ENCODE measurements at places on chromosomes 13 and 19.

- DNase-seq = no peak
These were observed 23.2 kb downstream of the HSPH1 start for GRCh38 chr13:31138515-31138914.

GRCh38 chr13:111470933-111471332, 150.5 kb downstream of the TEX29 start:
- DNase-seq = no peak

GRCh38 chr19:18475762-18476331, 37.9 kb upstream of the ISYNA1 start:
- no peak for DNase-seq

DNA sequence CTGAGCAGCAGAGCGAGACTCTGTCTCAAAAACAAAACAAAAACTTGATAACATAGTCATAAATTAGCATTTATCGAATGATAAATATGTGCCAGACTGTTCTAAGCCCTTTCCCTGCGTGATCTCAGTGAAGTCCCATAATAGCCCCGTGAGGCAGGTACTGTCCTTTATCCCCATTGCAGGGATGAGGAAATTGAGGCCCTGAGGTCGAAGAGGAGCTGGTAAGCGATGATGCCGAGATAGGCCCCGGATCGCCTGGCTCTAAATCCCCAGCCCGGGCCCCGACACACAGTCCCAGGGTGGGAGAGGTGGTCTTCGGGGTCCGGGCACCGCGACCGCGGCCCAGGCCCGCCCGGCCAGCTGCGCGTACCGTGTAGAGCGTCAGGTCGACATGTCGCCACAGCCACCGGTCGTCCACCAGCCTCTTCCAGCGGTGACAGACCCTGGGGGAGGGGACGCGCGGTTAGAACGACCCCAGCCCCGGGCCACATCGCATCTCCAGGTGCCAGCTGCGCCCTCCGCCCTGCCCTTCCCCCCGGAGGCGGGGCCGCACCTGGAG, 625 bp downstream of the FBXL12 start:
- no peak for DNase-seq

- DNase-seq = no peak
These were observed 7.8 kb downstream of the SMARCA4 start for GRCh38 chr19:10968527-10969135.

DNA sequence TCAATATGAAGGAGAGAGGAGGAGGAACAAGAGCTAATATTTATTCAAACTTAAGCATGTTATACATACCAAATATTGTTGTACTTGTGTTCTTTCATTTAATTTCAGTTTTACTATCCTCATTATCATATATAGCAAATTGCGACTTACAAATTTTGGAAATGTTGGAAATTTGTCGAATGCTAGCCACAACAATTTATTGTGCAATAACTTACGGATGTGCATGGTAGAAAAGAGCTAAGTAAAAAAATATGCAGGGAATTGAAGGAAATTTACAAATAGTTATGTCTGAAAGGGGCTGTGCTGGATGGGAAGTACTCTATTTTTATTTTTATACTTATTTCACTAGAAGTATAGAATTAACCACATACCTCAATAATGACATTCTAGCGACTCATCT, 376.3 kb downstream of the PCDH20 start:
- no peak for DNase-seq

- DNase-seq = no peak
These were observed 194.1 kb downstream of the TDRD3 start for GRCh38 chr13:60590800-60591747.

- no peak for DNase-seq
These were observed 54.0 kb upstream of the IRS2 start for GRCh38 chr13:109840201-109840892.

DNA sequence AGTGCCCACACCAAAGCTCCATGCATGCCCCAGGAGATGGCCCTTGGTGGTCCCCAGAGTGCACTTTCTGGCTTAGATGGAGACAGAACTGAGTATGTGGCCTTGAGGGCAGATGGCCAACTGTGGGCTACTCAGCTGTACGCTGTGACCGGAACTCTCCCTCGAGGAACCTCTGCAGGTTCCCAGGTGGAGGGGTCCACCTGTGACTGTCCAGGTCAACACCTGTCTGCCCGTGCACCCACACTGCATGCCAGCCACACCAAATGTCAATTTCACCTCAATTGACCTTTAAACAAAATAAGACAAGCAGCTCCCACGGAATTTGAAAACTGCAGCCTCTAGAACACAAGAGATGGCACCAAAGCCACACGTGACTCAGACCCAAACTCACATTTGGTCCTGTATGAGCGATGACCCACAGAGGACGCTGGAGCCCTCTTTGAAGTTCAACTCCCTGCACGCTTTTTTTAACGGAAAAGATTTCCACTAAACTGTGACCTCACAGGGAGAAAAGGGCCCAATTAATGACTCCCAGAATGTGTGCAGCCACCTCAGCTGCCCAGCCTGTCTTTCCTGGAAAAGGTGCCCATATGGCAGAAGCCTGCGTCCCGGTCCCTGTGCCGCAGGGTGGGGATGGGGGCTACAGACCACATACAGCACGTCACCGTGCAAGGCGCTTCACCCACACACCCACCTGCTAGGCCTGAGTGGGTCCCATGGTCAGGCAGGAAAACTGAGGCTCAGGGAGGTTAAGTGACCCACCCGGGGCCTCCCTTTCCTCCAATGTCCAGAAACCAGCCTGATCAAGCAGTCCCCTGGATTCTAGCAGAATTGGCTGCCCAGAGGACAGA, 47.7 kb downstream of the KLF2 start:
- peak; percentile 42 for DNase-seq

DNA sequence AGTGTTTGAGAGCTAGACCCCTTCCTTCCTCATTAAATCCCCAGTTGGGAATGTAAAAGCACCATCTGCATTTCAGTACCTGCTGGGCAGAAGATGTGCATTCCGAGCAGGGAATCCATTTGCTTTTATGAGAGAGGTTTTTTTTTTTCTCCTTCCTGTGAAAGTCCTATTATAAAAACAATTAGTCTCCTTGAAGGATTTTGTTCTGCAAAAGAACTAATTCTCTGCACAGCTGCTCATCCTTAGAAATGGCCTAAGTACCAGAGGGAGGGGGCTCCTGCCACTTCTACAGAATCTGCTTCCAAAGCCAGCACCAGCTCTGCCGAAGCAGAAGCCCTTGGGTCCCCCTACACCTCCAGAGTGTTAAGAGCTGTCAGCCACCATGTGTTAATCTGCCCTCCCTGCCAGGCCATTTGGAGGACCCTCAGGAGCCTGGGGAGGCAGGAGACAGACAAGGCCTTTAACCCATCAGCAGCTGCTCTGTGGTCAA, 36.4 kb upstream of the SERPINE3 start:
- DNase-seq = no peak

GRCh38 chr13:102195566-102196462, 206.0 kb downstream of the FGF14 start:
- DNase-seq = no peak

- no peak for DNase-seq
These were observed 44.7 kb downstream of the TDRD3 start for GRCh38 chr13:60441761-60442160.

DNA sequence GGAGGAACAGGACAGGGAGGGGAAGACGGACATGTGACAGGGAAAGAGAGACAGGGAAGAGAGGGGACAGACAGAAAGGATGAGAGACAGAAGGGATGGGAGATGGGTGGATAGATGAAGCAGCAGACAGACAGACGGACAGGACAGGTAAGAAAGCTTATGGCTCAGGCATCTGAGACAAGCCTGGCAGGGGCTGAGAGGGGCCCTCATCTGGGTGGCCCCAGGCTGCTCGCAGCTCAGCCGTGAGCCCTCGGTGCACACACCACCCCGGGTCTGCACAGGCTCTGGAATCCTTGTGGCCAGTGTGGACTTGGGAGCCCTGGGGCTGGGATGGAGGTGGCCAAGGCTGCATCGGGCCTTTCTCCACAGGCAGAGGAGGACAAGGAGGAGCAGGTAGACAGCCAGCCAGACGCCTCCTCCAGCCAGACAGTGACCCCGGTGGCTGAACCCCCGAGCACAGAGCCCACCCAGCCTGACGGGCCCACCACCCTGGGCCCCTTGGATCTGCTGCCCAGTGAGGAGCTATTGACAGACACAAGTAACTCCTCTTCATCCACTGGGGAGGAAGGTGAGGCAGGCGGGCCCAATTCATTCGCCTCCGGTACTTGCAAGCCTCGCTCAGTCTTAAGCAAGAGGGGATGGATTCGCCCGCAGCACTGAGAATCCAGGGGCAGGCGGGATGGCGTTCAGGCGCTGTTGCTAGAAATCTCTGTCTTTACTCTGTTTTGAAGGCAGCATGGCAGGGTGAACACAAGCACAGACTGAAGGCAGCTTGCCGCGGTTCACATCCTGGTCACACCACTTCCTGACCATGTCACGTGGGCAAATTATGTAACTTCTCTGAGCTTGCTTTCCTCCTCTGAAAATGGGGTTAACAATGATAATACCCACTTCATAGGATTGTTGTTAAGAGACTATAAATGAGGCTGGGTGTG, 14.0 kb downstream of the GRAMD1A start:
- DNase-seq = peak; percentile 81

GRCh38 chr19:17049711-17050280, 23.2 kb upstream of the CPAMD8 start:
- DNase-seq = no peak

DNA sequence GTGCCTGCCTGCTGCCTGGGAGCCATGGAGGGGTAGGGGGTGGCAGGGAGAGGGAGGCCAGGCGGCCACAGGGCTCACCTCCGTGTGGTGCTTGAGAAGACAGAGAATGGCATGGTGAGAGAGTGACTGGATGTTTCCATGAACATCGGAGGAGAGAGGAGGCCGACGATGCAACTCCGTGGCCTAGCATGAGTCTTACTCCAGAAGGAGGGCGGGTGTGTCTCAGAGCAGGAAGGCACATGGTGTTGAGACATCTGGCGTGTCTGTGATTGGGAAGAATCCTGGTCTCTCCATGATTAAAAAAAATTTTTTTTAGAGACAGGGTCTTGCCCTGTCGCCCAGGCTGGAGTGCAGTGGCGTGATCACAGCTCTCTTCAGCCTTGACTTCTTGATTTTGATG, 5.1 kb downstream of the IRGC start:
- DNase-seq = no peak

DNA sequence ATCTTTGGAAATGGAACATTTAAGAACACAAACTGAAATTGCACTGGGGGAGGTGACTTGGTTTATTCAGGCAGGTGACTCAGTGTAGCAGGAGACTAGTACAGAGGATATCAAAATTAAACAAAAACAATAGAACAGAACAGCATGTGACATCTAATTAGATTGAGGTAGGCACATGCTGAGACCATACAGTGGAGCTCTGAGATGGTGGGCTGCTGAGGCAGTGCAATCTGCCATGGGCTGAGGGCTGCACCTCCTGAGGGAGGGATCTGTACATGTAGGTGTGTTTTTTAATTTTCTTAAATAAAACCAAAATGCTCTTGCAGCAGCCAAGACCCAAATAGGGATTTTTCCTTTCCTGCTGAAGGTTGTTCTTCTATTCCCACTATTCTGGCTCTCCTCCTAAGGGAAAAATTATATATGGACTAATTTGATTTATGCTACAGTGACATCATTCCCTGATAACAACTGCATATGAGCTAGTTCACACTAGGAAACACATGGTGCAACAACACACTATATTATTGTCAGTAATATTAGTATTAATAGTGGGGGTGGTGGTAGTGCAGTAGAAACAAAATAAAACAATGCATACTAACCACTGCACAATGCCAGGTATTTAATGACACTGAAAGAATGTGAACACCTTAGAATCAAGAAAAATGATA, 48.0 kb downstream of the LNX2 start:
- DNase-seq = no peak

DNA sequence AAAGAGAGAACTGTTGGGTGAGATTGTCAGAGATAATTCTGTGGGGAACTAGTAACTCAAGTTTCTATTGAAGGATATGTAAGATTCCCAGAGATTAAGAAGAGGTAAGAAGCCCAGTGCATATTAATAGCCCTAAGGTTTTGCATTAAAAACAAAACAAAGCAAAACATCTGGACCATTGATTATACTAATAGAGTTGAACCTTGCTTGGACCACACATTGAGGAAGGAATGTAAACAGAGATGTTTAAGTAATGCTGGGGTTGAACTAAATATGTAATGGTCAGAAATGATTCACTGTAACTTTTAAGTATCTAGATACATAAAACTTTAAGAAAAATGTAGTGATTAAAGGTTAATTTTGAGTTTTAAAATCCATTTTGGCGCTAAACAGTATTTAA, 1770.0 kb downstream of the PCDH9 start:
- DNase-seq = no peak

- DNase-seq = no peak
These were observed 158.6 kb downstream of the TNFRSF19 start for GRCh38 chr13:23728807-23729206.

GRCh38 chr19:54670576-54671357, 8.0 kb downstream of the LILRB4 start:
- DNase-seq = no peak

DNA sequence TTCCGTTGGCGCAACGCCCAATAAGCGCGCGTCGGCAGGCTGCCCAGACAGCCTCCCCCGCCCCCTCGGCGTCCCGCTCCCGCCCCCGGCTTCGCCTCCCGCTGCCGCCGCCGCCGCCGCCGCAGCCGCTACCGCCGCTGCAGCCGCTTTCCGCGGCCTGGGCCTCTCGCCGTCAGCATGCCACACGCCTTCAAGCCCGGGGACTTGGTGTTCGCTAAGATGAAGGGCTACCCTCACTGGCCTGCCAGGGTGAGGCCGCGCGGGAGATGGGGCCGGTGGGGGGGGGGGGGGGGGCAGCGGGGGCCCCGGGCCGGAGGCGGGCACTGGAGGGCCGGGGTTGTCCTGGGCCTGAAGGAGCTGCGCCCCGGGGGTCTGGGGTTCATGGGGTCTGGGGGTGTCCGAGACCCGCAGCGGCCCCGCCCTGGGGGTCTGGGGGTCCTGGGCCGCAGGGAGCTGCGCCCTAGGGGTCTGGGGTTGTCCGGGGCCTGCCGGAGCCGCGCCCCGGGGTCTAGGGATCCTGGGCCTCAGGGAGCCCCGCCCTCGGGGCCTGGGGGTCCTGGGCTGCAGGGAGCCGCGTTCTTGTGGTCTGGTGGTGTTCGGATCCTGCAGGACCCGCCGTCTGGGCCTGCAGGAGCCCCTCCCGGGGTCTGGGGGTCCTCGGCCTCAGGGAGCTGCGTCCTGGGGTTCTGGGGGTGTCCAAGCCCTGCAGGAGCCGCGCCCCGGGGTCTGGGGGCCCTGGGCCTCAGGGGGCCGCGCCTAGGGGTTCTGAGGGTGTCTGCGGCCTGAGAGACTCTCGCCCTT, at the start of gene HDGFL2:
Gene HDGFL2 (plus strand): TSS at position 124 of the 801 bp plus-strand sequence. CDS start 54 bp downstream, at position 178.
- no peak for DNase-seq

DNA sequence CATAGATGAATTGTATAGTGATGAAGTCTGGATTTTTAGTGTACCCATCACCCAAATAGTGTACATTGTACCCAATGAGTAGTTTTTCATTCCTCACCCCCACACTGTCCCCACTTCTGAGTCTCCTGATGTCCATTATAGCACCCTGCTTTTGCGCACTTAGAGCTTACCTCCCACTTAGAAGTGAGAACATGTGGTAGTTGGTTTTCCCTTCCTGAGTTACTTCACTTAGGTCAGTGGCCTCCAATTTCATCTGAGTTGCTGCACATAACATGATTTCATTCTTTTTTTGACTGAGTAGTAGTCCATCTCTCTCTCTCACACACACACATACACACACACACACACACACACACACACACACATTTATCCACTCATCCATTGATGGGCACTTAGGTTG, 43.2 kb upstream of the ALOX5AP start:
- DNase-seq = no peak

GRCh38 chr19:51514866-51515481, 13.4 kb upstream of the SIGLEC12 start:
- peak; percentile 56 for DNase-seq

- peak; percentile 2 for DNase-seq
These were observed 142.4 kb downstream of the MYCBP2 start for GRCh38 chr13:77184455-77184854.

- no peak for DNase-seq
These were observed 24.7 kb downstream of the ZNF136 start for GRCh38 chr19:12187625-12188024.

GRCh38 chr13:92830821-92831220, 395.8 kb upstream of the GPC6 start:
- DNase-seq = no peak
